ENCODE measurements at places on chromosomes 16 and 17.

- DNase-seq: no peak
Observed at GRCh38 chr17:80446645-80447405, 29.6 kb downstream of the NPTX1 start.

DNA sequence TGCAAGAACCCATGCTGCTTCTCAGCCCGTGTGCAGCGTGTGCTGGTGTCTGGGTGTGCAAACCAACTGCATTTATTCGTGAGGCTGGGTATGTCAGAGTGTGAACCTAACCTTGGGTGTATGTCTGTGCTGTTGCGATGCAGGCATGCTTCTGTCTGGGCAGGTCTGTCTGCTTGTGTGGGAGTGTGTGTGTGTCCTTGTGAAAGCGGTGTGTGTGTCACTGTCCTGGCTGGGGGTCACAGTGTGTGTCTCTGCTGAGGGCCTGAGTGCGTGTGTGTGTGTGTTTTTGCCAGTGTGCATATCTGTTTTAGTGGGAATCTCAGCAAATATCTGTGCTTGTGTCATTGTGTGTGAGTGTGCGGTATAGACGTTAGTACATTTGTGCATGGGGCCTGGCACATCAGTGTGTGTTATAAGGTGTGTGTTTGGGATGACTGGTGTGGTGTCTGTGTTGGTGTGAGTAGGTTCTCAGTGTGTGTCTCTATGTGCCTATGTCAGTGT lies 121.8 kb downstream of the CYLD start:
- DNase-seq: no peak

DNA sequence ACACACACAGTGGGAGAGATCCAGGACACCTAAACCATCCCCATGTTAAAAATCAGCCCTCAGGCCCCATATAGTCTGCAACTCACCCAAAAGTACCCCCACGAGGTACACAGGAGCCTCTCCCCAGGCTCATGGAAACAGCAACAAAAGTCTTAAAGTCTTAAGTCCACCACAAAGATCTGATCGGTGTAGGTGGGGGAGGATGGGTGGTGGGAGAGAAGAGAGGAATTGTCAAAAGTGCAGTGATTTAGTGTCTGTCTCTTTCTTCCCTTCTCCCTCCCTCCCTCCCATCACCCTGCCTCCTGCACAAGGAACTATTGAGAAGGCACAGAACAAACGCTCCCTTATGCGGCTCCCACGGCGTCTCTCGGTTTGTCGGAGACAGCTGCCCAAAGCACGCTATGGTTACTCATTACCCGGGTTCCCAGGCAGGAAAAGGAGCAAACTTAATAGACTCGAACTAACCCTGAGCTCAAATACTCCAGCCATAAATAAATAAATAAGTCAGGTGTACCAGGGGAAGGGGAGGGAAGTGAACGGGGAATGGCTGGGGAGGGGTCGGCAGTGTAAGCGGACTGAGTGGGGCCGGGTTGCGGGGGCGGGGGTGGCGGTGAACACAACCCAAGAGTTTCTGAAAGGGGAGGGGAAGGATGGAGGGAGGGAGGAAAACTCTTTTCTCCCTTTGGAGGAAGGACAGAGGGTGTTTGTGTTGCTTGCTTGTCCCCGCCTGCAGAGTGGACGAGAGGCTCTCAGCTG lies 477.4 kb downstream of the SLC39A11 start:
- DNase-seq: no peak

GRCh38 chr16:85319984-85320440 lies 207.7 kb upstream of the CIBAR2 start:
- DNase-seq: no peak

- no peak for DNase-seq
Observed at GRCh38 chr17:16438173-16438556, 22.8 kb downstream of the TRPV2 start.

DNA sequence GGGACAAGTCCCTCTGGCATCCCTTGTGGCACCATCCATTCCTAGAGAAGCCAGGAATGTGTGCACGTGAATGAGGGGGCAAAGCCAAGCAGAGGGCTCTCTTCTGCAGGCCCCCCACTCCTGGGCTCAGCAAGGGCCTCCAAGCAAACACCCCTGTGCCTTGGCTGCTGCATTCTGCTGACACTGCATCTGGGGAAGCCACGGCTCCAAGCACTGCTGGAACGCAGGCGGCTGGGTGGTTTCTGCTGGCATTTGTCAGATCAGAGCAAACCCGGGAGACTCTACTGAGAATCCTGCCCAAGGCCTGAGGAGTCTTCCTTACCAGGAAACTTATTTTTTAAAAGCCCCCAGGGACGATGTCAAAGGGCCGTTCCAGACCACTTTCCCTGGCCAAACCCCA lies 23.3 kb downstream of the ATP6V0D1 start:
- DNase-seq: no peak

DNA sequence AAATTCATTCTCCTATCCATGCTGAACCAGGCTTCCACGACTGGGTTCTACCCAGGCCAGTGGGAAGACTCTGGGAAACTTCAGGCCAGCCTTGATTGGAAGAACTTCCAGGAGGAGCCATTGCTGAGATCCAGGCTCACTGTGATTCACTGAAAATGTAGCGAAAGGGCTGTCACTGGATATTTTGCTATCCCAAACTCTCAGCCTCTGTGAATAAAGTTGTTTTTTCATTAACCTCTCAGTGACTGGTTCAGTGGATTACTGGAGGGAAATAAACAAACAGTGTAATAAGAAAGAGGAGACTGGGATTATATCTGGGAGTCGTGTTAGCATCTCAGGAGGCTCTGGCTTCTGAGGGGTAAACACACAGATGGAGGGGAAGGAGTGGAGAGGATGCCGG lies 3.1 kb downstream of the FOXL1 start:
- DNase-seq: no peak

- no peak for DNase-seq
Observed at GRCh38 chr17:49450735-49451134, 36.1 kb upstream of the PHB1 start.

- no peak for DNase-seq
Observed at GRCh38 chr16:55184052-55184451, 140.0 kb upstream of the IRX6 start.

DNA sequence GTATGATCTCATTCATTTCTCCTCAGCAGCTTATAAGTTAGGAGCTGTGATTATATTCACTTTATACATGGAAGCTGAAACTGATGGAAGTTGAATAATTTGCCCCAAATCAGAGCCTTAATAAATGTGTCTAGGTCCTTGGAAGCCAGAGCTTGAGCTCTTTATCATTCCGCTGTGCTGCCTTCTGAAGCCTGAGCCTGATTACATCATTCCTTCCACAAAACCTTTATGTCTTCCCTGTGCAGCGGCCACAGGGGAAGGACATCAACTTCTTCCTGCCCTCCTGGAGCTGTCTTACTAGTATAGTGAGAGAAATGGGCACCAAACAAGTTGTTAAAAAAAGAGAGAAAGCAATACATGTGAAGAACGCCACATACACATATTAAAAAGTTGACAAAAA lies 6.8 kb downstream of the TNRC6C start:
- no peak for DNase-seq

GRCh38 chr17:53570731-53571130 lies 252.0 kb upstream of the KIF2B start:
- no peak for DNase-seq

DNA sequence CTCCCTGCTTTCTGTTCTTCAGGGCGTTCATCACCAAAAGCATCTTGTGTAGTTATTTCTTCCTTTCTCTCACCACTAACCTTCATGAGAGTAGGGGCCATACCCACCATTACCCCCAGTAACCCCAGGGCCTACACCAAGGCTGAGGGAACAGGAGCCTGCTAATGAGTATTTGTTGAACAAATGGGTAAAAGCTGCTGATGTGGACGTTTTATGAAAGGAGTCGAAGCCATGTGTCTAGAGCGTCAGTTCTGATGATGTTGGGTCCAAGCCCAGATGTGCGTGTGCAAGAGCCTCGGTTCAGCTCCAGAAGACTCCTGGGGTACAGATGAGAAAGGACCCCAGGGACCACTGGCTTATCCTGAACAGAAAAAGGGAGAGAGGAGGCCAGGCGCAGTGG lies 77.1 kb upstream of the TBC1D3K start:
- no peak for DNase-seq

GRCh38 chr17:33086041-33086440 lies 94.4 kb downstream of the SPACA3 start:
- DNase-seq: no peak

GRCh38 chr17:7884581-7885366 lies 3.8 kb upstream of the CHD3 start:
- no peak for DNase-seq

- DNase-seq: no peak
Observed at GRCh38 chr17:81445642-81446503, 50.6 kb downstream of the BAHCC1 start.

DNA sequence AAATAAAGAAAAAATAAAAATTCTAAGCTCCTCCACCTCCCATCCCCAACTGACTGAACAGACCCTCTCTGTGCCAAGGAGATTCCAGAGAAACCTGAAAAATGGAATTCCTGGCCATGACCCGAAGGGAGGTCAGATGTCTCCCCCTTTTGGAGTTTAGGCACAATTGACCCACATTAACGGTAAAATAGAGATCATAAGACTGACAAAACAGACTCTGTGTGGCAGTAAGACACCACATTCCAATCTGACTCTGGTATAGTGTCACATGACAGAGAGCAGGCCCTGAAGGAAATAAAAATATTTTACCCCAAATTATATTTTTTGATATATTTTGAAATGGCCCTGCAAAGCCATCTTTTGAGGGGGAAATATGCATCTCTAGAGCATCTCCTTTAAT lies 115.1 kb upstream of the ZKSCAN2 start:
- DNase-seq: no peak

DNA sequence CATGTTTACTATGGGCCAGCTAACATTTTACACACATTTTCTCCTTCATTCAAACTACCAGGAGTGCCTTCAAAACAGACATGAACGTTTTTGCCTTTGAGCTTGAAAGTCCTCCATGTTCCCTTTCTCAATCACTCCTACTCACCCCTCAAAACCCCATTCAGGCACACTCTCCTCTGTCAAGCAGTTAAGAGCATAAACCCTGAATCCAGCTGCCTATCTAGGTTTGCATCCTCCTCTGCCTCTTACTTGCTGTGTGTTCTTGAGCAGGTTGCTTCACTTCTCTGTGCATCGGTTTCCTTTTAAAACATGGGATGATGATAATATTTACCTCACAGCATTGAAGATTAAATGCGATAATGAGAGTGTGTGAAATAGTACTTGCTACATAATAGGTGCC lies 215.3 kb downstream of the HAPSTR1 start:
- DNase-seq: no peak

- no peak for DNase-seq
Observed at GRCh38 chr17:76638263-76638662, 5.3 kb downstream of the ST6GALNAC1 start.

- DNase-seq: no peak
Observed at GRCh38 chr16:87436225-87437172, 44.4 kb downstream of the MAP1LC3B start.

DNA sequence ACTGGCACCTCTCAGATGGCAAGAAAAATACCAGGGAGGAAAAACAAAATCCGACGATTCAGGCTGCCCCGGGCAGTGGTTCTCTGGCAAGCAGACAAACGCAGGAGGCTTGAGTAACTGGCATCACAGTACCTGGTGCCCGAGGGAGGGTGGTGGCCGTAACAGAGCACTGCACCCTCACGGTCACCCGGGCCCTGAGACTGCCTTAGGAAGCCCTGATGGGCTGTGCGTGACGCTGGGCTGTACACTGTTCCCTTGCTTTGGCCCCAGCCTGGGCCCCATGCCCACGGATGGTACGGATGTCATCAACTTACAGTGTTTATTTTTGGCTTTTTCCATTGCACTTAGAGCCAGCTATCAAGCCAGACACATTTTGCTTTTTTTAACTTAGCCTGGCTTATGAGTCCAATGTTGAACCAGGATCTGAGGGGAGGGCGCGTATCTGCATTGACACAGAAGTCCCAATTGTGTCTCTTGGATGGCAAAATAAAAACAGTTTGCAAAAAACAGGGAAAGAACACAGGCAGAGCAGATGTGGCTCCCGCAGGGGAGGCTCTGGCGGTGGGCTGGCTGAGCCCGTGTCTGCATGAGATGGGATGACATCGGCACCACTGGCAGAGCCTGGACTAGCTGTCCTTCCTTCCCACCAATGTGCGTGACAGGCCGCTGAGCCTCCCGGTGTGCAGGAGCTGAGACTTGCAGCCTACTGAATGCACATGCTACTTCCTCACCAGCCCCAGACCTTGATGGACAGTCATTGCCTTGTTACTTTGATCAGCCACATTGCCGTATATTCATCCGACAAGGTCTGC lies 287.7 kb downstream of the FOXL1 start:
- no peak for DNase-seq

DNA sequence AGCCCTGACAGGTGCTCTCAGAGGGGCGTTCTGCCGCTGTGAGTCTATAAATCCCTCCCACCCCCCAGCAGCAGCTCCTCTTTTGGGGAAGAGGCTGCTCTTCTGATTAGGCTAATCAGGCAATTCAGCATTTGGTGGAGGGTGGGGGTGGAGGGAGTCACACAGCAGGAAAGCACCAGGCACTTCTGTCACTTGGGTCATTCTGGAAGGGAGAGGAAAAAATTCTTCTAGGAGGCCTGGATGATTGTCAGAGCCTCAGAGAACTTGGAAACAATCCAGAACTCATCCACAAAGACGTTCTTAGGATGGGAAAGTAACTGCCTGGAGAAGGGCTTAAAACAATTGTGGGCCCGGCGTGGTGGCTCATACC lies 7.3 kb upstream of the SSTR2 start:
- DNase-seq: peak; percentile 71

DNA sequence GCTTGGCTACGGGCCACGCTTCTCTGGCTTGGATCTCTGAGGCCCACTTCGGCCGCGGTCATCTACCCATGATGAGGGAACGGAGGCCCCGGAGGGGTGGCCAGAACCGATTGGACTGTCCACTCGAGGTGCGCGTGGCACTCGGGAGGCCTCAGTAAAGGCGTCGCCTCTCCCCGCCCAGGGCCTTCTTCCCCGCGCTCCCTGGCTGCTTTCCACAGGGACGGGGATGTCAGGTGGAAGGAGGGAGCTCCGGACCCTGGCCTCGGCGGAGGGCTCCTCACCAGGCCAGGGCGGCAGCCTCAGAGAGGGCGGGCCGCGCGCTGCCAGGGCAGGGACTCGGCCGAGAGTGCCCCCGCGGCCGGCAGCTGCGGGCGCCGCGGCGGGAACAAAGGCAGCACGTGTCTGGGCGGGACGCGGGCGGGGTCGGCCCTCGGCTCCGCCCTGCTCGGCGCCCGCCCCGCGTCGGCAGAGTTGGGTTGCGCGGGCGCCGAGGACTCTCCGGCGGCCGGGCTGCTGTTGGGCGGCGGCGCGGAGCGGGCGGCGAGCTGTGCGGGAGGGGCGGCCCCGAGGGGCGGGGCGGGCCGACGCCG lies 587 bp upstream of the CDK5R1 start:
- peak; percentile 76 for DNase-seq

- DNase-seq: no peak
Observed at GRCh38 chr17:21539146-21539545, 153.2 kb upstream of the KCNJ18 start.

DNA sequence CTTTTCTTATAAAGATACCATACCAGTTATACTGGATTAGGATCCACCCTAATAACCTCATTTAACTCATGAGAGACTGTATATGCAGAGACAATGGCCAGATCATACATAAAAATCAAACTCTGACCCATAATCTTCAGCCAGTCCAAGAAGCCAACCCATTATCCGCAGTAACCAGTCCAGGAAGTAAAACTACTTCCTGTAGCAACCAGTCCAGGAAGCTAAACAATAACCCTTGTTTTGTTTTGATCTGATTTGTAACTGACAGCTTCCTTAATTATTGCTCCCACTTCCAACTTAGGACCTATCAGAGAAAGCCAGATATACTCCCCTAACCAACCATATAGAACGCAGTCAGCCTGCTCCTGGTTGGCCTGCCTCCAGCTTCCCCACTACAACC lies 19.2 kb upstream of the SSTR2 start:
- no peak for DNase-seq

GRCh38 chr17:77036841-77037381 lies 103.9 kb upstream of the SEC14L1 start:
- no peak for DNase-seq

Measured in NCI-H1105 treated with DMSO at 0.1 percent for 48 hours (cell line).